ENCODE measurements at places on chromosomes 5 and 9.

DNA sequence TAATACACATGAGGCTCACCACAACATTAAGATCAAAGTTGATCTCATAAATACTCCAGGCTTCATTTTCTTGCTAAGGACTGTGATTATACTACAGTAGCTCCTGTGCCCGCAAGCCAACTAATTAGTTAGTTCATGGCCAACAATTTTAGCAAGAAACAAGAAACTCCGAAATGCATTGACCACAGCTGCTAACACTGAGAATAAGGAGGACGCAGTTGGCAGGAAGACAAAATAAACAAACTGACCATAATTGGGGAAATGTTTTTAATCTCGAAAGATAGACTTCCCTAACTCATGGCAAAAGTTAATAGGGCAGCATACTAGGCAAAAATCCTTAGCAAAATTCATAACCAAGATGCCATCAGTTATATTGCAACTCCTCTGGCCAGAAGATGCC, 115.5 kb upstream of the SPEF2 start:
- no peak for DNase-seq

GRCh38 chr5:68169903-68170302, 45.7 kb upstream of the PIK3R1 start:
- DNase-seq: no peak

- DNase-seq: no peak
These were observed 102.0 kb upstream of the BOD1 start for GRCh38 chr5:173718469-173718868.

- DNase-seq: no peak
These were observed 8.8 kb downstream of the MSX2 start for GRCh38 chr5:174733091-174733690.

GRCh38 chr5:151528153-151528552, 63.0 kb downstream of the FAT2 start:
- no peak for DNase-seq

GRCh38 chr5:149799965-149800516, 69.9 kb downstream of the PPARGC1B start:
- no peak for DNase-seq

GRCh38 chr5:62578540-62578939, at the start of gene LRRC70:
Gene LRRC70 (plus strand): TSS chr5:62578819. CDS start chr5:62579439, 620 bp downstream.
- DNase-seq: peak; percentile 92

GRCh38 chr9:99058964-99059921, 45.7 kb upstream of the TGFBR1 start:
- peak; percentile 79 for DNase-seq

DNA sequence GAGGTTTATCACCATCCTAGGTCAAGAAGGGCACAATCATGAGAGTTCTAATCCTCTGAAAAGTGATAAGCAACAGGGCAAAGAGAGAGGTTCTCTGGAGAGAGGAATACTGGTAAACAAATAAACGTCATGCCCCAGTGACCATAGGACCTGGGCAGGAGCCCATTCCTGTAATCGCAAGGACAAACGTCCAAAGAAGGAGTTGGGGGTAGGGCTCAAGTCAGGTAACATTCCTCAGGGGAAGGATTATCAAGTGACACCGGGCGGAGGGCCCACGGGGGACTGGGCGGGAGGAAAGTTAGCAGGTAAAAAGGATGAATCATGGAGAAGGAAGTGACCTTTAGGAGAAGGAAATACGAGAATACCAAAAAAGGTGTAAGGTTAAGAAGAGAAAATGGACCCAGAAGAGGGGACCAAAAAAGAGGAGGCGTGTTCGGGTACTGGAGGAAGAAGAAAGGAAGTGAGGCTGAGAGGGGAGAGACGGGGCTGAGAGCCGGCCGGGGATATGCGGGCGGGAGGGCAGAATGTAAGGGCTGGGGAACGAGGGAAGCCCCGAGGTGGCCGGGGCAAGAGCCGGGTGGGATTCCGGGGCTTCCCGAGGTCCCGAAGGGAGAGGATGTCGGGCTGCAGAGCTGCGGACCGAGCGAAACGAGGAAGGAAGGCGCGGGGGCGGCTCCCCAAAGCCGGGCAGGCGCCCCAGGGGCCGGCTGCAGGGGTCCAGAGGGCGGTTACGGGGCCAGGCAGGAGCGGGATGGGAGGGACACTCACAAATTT, 583 bp downstream of the DIAPH1 start:
- DNase-seq: peak; percentile 75

GRCh38 chr9:137446851-137447471, 5.8 kb upstream of the ENTPD8 start:
- DNase-seq: no peak

DNA sequence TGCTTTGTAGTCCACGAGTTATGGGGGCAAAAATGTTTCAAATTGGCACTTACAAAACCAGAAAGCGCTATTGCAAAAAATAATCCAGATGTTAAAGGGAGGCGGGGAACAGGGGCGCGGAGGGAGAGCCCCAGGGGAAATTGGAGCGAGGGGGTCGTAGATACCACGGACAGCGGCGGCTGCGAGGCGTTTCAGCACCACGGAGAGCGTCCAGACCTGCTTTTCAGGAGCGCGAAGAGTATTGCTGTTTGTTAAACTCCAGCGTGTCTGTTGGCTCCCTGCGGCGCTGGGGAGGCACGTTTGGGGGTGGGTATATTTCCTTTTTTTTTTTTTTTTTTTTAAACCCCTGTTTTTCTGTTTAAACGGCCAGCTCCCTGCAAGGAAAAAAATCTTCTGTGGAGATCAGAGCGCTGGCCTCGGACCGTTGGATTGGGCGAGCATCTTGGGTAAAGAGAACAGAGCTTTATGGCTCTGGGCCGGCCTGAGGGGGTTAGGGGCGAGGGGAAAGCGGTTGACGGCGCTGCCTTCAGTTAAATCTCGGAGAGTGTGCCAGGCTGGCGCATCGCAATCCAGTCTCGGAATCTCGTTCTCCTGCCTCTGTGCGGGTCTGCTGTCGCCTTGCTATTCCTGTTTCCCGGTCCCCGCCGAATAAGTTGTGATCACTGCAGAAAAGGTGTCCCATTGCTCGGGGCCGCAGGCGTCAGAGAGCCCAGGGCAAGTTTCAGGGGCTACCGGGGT, at the start of gene GLRA1:
TSS of gene GLRA1 (minus strand) at position 288 of the 738 bp plus-strand sequence. CDS start 302 bp downstream, outside the sequence.
- DNase-seq: peak; percentile 61

GRCh38 chr5:135053278-135053677, 19.2 kb upstream of the PITX1 start:
- peak; percentile 70 for DNase-seq

- no peak for DNase-seq
These were observed 5.9 kb downstream of the ITGA2 start for GRCh38 chr5:52995095-52995494.

DNA sequence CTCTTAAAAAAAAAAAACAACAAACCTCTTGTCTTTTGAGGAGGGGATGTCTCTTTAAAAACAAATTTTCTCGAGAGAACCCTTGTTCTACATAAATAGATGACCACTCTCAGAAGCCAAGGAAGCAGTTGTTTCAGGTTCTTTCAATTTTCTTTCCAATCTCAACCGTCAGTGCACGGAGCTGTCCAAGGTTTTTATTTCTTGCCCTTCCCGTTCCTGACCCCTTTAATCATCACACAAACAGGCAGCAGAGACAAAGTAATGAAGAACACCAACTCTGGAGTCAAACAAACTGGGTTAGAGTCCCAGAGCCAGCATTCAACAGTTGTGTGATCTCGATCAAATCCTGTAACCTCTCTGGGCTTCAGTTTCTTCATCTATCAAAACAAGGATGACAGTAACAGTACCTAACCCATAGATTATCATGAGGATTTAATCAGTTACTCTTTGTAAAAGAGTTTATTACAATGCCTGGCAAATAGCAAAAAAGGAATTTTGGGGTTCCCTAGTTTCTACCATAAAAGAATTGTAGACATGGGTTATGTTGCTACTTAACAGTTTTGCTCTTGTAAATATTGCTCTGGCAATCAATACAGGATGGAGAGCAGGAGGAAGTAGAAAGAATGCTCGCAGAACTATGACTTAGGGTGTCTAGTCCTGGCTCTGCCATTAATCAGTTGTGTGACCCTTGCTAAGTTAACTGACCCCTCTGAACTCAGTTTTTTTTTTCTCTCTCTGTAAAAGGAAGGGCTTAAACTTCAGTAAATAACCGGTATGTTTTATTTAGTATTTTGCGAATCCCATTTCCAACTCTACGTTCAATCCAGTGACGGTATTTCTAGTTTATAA, 1.0 kb upstream of the NIM1K start:
- DNase-seq: peak; percentile 47

DNA sequence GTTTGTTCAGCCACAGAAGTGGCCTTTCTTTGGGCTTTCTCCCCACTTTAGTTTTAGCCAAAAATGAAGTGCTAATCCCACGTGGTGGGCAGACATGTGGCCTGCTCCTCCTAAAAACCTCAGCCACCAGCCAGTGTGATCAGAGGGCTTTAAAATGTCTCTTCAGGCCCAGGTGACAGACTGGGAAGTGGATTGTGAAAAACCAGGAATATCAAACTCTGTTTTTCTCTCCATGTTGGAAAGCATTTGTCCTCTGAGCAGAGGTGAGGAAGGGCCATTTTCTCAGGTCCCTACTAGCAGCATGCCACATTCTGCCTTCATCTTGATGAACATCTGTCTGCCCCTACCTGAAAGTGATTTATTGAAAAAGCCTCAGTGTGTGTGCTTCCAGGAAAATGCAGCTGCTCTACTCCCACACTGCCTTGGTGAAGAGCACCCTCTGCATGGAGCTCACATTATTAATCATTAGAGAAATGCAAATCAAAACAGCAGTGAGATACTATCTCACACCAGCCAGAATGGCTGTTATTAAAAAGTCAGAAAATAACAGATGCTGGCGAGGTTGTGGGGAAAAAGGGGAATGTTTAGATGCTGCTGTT, 181.2 kb upstream of the DMAC1 start:
- no peak for DNase-seq

DNA sequence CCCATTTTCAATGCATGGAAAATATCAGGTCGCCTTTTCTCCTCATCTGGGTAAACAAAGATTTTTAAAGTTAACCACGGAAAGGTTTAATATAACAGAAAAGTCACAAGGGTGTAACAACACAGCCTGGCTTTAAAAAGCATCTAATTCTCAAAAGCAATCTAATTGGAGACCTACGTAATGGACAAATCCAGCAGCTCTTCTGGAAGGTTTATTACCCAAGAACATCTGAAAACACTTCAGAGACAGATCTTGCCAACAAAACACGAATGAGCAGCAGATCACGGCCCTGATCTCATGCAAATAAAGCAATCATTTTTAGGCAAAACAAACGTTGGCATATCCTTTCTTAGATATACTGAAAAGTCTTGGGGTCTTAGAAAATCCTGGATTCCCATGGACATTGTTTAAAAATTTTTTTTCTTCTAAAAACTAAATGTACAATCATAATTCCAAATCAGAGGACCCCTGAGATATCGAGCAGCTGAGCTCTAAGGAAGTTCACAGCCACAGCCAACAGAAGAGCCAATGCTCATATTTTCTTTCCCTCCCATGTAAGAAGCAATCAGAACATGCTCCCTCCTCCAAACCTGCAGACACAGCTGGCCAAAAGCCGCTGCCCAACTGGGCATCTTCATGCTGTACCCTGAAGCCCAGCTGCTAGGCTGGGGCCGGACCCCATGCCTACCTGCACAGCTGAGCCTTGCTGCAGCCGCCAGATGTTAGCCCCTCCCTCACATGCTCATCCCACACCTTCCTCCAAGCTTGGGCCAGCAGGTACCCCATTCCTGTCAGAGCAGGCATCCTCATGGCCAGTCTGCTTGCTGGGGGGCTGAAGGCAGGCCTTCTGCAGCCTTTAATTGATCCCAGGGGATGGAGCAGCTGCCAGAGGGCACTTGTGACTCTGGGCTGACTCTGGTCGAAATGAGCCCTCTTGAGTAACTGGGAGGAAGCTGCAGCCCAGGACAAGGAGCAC, 11.2 kb downstream of the ANKS6 start:
- no peak for DNase-seq

- DNase-seq: peak; percentile 91
These were observed 122.3 kb downstream of the VAV2 start for GRCh38 chr9:133869674-133870405.

GRCh38 chr5:96051401-96051830, 89.8 kb upstream of the ELL2 start:
- no peak for DNase-seq

GRCh38 chr9:135310134-135310533, 169.4 kb upstream of the PPP1R26 start:
- no peak for DNase-seq

DNA sequence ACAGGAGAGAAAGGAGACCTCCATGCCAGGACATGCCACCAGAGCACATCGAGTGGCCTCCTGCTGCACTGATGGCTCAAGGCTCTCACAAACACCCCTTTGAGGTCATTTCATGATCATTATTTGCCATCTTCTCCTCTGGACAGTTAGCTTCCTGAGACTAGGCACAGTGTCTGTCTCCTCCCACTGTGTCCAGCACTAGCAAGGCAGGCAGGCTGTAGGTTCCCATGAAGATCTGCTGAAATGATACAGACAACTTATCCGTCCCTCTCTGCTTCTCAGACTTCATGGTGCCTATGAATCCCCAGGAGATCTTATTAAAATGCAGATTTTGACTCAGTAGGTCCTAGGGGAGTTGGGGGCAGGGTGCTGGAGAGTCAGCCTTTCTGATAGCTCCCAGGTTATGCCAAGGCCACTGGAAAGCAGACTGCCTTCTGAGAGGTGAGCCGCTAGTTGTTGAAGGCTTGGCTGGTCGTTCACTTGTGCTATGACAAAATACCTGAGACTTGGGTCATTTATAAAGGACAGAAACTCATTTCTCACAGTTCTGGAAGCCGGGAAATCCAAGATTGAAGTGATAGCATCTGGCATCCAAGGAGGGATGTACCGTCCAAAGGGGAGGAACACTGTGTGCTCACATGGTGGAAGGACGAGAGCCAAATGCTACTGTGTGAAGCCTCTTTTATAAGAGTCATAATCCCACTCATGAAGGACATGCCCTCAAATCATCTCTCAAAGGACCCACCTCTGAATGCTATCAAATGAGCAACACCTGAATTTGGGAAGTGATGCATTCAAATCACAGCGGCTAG, 183.4 kb downstream of the SPOCK1 start:
- DNase-seq: no peak

GRCh38 chr9:89996773-89997172, 392.0 kb downstream of the GADD45G start:
- no peak for DNase-seq

GRCh38 chr9:86355814-86356213, 1.6 kb upstream of the TUT7 start:
- DNase-seq: no peak

DNA sequence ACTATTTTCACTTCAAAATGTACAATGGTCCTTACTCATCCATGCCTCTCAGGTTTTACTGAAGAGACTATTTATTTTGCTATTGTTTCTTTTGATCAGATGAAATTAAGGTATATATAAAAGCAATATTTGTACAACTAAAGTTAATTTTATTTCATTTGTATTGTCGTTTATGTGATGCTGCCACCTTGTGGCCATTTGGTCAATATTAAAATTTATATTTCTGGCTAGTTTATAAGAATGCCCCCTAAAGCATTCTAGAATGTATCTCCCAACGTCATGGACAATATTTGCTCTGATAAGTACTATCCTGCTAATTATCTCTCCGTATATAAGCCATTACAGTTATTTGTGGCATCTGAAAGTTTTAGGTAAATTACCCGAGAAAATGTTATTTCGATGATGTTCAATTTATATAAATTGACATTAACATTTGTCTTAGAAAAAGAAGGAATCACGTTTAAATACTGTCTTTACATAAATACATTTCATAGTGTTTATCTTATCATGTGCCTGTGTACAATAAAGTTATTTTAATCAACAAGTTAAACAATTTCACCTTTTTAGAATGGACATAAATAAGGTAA, 680.0 kb downstream of the TAF11L14 start:
- DNase-seq: peak; percentile 20

- no peak for DNase-seq
These were observed 77.2 kb downstream of the FBXL7 start for GRCh38 chr5:15577132-15577531.

All from KBM-7 (cell line).